ENCODE measurements at places on chromosomes 5 and 9. TPM values are rescaled to one million over a fixed set of nuclear protein-coding genes. Genes with fewer than 3 reads are reported as not detected.

PCDHB5 gene
- not detected for total RNA-seq

- DNase-seq = no peak
These were observed 277.1 kb downstream of the PDE4D start for GRCh38 chr5:59616413-59616812.

- no peak for DNase-seq
These were observed at the start of gene GABRP for GRCh38 chr5:170783498-170784247. TSS of gene GABRP (plus strand) at chr5:170783725. CDS start at chr5:170788616, 4,891 bp downstream.

DNA sequence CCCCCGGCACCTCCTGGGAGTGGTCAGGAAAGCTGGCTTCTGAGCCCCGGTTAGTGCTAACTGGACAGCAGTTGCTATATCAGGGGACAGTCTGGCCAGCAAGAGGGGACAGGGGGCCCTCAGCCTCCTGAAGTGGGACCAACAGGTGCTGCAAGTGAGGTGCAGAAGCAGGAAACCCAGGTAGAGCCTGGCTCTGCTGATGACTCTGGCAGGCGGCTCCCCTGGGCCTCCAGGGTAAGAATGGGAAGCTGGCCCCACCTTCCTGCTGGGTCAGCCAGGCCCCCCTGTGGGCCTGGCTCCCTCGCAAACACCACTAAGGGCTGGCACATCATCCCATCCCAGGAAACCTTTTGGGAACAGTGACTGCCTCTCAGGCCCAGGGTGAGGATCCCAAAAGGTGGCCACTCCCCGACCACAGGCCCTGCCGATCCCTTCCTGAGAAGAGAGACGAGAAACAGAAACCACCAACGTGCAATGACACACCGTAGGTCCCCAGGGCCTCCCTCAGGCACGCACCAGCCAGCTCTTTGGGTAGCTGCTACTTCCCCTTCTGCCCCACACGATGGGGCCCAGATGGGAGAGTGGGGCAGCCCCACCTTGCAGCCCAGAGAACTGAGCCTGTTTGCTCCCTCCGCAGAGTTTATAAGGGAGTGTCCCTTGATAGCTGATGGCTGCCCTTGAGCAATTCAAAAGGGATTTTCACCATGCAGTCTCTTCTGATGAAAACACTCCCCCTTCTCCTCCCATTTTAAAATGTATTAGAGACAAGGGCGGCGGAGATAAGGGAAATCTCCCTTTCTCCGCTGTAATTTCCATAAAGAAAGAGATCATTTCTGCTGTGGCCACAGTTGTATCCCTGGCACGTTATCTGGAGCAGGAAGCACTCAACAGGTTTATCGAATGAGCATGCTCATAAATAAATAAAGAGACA is 76.8 kb downstream of the STK10 start:
- DNase-seq = no peak
